Activated CD4-positive, alpha-beta T cell treated with anti-CD3 and anti-CD28 coated beads, Interleukin-2, amount 50 U/mL, for 1 hour (primary cell): ENCODE measurements at places on chromosomes 7 and 10.

GRCh38 chr7:83796760-83797159 lies 147.8 kb upstream of the SEMA3E start:
- no peak for DNase-seq

GRCh38 chr10:113616244-113617074 lies 47.4 kb downstream of the NRAP start:
- no peak for DNase-seq

- DNase-seq: no peak
These were observed 739.4 kb upstream of the IGFBP3 start for GRCh38 chr7:46660402-46660980.

DNA sequence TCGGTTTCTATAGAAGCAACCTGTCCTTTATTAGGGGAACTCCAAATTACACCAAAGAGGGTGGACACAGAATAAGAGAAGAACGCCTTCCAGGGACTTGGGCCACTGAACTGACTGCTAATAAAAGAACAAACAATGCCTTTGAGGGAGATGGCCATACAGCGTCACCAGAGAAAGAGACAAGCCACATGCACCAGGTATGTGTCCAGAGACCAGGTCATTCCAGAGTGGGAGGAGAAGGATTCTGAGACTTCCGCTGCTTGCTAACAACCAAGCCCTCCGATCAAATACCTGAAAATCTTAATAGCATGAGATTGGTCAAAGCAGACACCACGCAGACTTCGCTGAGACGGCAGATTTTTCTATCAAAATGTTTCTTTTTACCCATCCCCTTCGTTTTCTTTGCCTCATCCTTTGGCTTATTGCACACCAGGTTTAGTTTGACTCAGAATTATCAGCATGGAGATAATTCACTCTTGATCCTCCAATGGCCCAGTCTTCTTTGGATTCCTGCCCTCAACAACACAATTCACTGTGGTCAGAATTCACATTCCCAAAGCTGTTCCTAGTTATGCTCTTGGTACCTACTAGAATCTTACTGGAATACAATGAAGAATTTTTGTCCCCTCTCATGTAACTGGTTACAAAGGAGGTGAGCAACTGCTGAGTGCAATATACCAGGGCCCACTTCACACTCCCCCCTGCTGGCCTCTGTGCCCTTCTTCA lies 87.4 kb upstream of the DDC start:
- no peak for DNase-seq

DNA sequence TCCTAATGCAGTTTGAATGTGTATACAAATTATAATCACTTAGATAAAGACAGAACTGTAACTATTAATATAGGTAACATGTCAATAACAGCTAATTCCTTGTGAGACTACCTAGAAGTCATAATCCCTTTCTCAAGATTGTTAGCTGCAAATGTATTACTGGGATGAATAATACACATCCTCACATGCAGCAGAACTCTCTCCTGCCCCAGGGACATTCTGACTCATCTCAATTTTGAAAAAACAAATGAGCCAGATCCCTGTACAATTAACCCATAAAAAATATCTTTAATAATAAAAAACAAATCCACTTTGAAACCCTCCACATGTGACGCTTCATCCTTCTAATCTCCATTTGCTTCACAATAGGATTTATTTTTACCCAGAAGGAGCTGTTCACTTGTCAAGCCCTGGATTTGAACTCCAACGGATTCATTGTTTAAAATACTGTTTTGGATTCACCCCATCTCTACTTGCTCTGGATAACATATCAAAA lies 428.4 kb upstream of the TEX47 start:
- no peak for DNase-seq

- no peak for DNase-seq
These were observed 11.7 kb upstream of the TMEM106B start for GRCh38 chr7:12199363-12199762.

- DNase-seq: no peak
These were observed 8.6 kb upstream of the LRRN3 start for GRCh38 chr7:111082351-111082750.

GRCh38 chr10:71396711-71397295 lies at the start of gene CDH23:
Gene CDH23 (plus strand): TSS chr10:71396920. CDS start chr10:71439832, 42,912 bp downstream.
- no peak for DNase-seq

DNA sequence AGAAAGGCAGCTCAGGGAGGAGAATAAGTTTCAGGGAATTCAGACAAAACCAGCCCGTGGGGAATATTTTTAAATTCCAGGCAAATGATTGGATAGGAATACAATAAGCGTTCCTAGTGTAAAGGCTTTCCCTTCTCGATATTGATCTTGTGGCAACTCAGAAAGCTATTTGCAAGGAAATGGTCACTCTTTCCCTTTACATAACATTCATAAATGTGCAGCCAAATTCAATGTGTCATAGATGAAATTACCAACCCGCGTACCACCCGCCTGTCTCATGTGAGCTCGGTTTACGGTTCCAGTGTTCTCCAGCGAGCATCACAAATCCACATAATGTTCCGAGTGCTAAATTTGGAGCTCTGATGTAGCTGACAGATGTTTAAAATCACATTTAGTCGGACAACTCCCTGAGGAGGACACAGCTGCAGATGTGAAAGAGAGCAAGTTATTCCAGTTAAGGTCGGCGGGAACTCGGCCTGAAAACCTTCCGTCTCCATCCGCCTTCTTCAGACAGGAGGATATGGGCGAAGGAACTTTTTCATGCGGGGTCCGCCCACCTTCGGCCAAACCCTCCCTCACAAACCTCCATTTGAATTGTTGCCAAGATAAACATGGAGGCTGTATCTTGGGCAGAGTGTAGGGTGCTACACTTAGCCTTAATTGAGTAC lies 327.0 kb downstream of the RNLS start:
- DNase-seq: no peak

- DNase-seq: no peak
These were observed at the start of gene CYP26A1 for GRCh38 chr10:93073539-93074146. Gene CYP26A1 (plus strand): TSS chr10:93073893. CDS start chr10:93073935, 42 bp downstream.

GRCh38 chr7:139783647-139784385 lies 6.0 kb upstream of the HIPK2 start:
- DNase-seq: no peak

DNA sequence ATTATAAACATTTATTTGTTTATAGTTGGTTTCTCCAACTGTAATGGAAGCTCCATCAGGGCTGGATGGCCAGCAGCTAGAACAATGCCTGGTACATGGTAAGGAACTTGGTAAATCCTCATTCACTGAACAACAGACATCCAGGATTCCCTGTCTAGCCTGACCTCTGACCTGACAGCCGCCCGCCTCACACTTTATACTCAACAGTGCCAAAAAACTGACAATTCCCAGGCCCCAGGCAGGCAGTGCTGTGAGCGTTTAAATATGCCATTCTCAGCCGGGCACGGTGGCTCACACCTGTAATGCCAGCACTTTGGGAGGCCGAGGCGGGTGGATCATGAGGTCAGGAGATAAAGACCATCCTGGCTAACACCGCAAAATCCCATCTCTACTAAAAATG lies 55.9 kb downstream of the RSU1 start:
- DNase-seq: no peak

DNA sequence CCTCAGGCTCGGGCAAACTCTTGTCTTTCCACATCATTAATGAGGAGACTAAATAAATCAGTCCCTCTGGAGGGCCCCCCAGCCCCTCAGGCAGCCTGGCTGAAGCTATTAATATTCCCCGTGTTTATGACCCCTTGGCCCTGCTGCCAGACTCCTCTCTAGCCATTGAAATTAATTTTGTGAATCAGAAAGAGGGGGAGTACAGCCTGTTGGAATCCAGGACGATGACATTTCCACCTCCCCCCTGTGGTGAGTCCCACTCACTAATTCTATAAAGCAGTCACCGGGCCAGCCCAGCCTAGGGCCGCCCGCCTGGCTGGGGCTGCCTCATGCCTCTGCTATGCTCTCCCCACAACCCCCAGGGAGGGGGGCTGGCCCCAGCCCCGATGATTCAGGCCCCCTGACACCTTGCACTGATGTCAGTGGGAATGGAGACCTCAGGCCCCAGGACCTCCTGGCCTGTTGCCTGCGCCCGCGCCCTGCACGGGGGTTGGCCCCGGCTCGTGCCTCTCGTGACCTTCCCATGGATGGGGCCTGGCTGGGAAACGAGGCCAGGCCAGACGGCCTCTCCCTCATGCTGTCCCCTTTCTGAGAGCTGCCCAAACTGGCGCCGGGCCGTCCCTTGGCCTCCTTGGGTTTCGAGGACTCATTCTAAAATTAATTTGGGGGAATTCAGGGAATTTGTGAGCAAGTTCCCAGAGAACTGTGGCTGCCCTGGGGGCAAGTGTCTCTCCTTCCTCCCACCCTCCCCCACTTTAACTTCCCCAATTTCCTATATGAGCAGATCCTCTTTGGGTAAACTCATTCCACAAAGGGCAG lies 34.0 kb downstream of the TMEM270 start:
- DNase-seq: no peak

- DNase-seq: no peak
These were observed 117.9 kb upstream of the TMEM168 start for GRCh38 chr7:112908086-112908485.

- DNase-seq: peak; percentile 2
These were observed 32.4 kb upstream of the CCDC7 start for GRCh38 chr10:32413513-32413912.

DNA sequence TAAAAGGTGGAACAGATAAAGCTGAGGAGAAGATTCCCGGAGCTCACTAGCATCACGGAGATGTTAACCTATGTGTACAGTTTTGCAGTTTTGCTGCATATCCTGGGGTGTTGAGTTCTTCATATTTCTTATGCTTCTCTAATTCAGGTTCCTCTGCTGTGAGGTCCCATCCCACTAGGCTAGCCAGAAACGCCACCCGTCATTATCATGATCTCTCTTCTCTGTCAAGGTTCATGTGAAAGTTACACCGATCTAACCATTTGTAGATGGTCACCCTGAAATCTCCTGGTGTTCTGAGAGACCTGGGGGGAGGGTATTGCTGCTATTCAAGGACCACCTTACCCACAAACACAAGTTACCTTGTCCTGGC lies 136.3 kb downstream of the CCDC71L start:
- DNase-seq: no peak

DNA sequence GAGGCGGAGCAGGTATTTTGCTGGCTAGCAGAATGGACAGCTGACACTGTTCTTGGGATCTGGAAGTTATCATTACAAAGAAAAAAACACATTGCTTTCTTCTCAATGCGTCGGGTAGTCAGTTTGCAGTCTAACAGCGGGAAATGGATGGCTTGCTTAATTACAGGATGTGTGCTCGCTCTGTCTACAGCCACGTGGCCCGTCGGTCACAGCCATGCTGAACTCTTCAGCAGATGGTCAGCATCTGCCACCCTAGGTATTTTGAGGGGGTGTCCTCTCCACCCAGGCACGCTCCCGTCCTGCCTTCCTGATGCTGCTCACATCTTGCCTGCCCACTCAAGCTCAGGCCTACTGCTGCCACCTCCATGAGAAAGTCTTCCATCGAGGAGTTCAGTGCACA lies 20.4 kb upstream of the INMT start:
- DNase-seq: no peak

- DNase-seq: no peak
These were observed 223.3 kb upstream of the GPR26 start for GRCh38 chr10:123442901-123443300.

DNA sequence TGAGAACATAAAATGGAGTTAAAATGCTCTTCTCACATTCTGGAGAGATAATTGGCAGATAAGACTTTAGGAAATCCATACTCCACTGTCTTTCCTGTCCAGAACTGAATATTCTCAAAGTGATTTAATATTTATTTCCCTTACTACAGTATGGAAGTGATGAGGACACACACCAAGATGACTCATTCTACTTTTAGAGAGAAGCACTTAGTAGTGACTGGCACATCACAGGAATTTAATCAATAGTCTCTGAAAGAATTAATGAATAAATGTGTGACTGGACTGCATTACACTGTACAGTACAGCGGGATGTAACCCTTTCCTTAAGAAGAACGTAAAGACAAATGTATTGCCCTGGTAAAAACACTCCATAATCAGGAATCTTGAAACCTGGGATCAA lies 116.7 kb downstream of the SEMA3E start:
- DNase-seq: no peak

- DNase-seq: no peak
These were observed 23.6 kb downstream of the MKRN1 start for GRCh38 chr7:140455743-140456142.

DNA sequence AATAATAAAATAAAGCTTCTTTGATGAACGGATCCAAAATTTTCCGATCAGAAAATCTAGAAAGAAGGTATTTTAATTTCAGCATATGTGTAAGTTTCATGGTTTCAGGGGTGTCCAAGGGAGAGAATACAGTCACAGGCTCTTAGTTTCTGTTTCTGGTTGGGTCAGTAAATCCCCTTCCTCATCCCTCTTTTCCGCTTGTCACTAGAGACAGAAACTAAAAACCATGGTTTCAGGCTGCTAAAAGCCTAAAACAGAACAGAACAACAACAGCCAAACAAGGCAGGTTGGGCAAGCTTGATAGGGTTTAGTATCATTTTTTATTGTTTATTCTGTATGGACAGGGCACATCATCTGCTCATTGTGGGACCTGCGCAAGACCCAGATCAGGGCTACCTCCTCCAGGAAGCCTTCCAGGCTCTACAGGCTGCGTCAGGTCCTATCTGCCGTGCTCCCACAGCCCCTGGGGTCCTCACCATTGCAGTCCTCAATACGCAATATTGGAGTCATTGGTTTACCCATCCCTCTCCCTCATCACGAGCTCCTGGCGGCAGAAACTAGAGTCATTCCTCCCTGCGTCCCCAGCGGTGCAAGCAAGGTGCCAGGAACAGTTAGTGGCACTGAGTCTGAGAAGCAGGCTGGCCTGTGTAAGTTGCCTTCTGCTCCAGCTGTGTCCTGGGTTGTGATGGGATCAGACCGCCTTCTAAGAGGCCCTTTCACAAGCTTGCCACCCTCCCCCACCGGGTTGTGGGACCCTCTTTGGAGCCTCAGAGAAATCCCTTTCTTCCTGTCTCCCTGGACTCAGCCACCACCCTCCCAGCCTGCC lies 70.2 kb upstream of the CUX1 start:
- DNase-seq: no peak

DNA sequence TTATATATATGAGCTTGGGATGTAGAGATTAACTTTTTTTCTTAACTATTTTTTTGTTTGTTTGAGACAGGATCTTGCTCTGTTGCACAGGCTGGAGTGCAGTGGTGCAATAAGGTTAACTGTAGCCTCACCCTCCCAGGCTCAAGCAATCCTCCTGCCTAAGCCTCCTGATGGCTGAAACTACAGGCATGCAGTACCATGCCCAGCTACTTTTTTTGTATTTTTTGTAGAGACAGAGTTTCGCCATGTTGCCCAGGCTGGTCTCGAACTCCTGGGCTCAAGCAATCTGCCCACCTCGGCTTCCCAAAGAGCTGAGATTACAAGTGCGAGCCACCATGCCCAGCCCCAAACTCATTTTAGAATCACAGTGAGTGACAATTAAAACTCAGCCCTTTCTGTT lies 105.2 kb downstream of the CUBN start:
- DNase-seq: no peak

- no peak for DNase-seq
These were observed 1.1 kb upstream of the GALNTL5 start for GRCh38 chr7:151954866-151955820.
